ENCODE measurements at places on chromosomes 5 and 9. TPM values are rescaled to one million over a fixed set of nuclear protein-coding genes. Genes with fewer than 3 reads are reported as not detected.

DNA sequence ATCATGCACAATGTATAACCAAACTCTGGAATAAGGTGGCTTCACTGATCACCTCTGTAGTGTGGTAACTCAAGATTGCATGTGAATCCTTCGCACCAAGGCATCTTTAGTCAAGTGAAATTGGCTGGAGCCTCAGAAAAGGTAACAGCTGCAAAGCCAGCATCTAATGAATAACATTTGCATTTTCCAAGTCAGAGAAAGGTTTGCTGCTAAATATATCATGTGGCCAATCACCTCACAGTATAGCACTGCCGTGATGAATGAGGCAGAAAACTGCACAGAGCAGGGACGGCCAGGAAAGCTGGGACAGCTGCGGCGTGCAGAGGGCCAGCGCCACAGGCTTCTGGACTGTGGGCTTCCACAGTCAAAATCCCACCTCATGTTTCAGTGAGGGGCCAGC lies 18.5 kb downstream of the MRPS27 start:
- no peak for DNase-seq

OR1Q1 gene
- total RNA-seq: 9.6 TPM

DNA sequence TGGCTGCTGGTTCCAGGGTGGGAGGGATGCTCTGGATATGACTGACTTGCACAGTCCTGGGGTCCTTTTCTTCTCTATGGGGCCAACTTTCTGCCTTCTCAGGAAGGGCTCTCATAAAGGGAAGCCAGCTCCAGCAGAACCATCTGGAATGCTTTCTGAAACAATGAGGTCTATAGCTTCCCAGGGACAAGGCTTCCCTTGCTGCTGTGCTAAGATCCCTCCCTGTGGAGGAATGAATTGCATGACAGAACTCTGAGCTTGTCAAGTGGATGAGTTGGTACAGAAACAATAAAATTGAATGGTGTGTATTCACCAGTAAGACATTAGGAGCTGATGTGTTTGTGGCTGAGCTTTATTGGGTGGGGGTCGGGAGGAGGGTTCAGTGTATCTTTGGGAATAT lies 19.8 kb downstream of the CKMT2 start:
- no peak for DNase-seq

GRCh38 chr9:136204838-136205706 lies at the start of gene LHX3:
Gene LHX3, minus strand, starts transcription at chr9:136205128. Its CDS starts 116 bp downstream, at chr9:136205012.
- DNase-seq: peak; percentile 10

- DNase-seq: no peak
Observed at GRCh38 chr5:102700916-102701315, 54.2 kb upstream of the PAM start.

CDKN2B gene
- total RNA-seq: 38.5 TPM

GRCh38 chr5:127988146-127988760 lies 95.3 kb upstream of the SLC12A2 start:
- DNase-seq: peak; percentile 46

DNA sequence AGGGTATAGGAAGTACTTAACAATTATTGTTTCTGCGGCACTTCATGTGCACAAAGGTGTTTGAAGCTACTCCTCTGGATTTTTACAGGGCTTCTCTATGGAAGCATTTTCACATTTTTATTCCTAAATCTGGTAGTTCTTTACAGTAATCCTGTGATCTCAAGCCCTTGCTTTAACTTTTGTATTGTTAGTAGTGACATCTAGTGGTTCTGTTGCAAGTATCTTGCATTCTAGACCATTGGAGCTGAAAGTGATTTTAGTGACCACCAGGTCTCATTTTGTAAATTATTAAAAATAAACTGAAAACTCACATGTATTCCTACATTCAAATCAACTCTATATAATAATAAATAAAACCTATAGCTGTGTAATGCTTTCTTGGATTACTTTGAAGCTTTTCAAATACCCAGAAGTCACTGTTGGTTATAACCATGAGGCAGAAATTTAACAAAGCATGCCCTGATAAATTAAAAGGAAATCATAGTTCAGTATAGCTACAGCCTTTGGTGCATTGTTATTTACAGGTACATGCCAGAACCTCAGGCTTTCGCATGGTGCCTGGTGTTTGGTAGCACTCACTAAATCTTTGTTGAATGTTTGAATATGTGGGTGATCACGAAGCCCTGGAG lies 18.9 kb downstream of the RPS23 start:
- DNase-seq: peak; percentile 57

DNA sequence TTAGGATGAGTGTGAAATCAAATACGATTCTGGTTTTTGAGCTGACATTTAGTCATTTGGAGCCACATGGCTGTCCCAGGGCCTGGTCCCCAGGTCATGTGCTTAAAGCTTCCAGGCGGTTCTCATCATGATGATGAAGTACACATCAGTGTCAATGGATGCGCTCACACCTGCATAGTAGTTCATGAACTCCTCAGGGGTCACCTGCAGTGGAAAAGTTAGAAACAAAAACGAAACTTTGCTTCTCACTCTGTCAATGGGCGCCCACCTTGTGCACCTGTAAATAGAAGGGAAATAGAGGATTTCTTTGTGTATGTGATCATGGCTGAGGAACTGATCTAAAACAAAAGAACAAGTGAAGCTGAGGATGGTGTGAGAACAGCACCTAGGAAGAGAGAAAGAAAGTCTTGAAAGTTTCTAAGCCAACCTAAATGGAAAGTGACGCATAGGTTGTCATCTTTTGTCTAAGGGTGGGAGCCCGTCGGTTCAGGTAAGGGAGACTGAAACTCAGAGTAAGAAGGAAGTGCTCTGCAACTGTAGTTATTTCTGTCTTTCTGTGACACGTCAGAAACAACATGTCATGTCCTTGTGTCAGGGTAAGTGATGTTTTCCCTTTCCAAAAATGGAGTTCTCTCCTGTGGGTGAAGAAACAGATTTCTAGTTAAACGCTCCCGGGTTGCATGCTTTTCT lies 33.8 kb downstream of the CAPSL start:
- no peak for DNase-seq

- no peak for DNase-seq
Observed at GRCh38 chr5:55657443-55657842, 54.7 kb downstream of the SLC38A9 start.

HAVCR1 gene
- total RNA-seq: not detected

DNA sequence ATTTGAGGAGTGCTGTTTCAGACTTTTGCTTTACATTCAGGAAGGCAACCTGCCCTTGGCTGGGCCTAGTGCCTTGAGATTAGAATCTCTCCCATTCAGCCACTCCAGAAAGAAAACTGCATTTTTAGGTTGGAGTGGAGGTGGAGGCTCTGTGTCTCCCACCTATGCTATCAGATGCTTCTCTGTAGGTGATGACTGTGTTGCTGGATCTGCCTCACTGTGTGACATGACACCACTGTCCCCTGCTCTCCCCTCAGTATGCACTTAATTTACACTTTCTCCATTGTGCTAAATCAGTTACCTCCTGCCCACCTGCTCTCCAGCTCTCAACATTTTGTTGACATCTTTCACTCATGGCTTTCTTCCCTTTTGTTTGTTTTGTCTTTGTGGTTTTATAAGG lies 265.8 kb downstream of the TENT4A start:
- no peak for DNase-seq

SLCO6A1 gene
- 2.9 TPM for total RNA-seq

GRCh38 chr9:19229595-19230354 lies 718 bp upstream of the DENND4C start:
- DNase-seq: peak; percentile 84

SLC24A2 gene
- total RNA-seq: 2.6 TPM

DNA sequence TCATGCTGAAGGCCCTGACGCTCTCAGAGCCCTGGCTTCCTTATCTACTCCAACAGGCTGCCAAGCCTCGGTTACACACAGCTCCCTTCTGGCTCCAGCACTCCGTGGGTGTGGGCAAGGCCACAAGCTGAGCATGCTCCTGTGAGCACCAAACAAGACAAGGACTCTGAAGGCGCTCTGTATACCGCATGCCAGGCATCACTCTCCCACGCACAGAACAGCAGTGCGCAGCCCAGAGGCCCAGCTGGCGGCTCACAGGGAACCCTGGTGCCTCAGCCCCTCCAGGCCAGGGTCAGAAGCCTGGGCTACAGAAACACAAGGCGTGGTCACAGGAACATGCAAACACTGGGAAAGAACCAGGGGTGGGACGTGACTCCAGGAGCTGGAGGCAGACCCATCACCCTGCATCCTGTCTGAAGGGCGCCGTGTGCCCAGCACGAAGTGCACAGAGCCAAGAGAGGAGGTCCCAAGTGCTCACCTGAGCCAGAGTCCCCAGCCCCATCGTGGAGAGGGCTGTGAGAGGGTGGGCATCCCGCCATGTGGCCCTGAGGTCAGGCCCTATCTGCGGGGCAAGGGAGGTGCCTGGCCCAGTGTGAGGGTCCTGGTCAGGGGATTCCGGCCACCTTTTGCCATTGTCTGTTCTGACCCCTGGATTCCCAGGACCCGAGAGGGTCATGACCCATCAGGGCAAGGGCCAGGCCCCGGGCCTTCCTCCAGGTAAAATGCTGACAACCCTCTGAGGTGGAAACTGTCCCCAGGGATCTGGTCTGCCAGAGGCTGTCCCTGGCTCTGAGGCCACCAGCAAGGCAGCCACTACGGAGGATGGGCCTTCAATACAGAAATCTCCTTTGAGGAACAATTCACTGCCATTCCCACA lies 54.7 kb downstream of the COL23A1 start:
- DNase-seq: peak; percentile 73

- no peak for DNase-seq
Observed at GRCh38 chr9:126805554-126806262, 868 bp downstream of the ZBTB43 start.

TNFSF15 gene
- total RNA-seq: 4.3 TPM

- no peak for DNase-seq
Observed at GRCh38 chr5:115577741-115578140, 24.5 kb downstream of the TICAM2 start.

GRCh38 chr5:14417276-14417730 lies 164.3 kb upstream of the OTULINL start:
- DNase-seq: peak; percentile 64

MRPL36 gene
- 18.8 TPM for total RNA-seq

DNA sequence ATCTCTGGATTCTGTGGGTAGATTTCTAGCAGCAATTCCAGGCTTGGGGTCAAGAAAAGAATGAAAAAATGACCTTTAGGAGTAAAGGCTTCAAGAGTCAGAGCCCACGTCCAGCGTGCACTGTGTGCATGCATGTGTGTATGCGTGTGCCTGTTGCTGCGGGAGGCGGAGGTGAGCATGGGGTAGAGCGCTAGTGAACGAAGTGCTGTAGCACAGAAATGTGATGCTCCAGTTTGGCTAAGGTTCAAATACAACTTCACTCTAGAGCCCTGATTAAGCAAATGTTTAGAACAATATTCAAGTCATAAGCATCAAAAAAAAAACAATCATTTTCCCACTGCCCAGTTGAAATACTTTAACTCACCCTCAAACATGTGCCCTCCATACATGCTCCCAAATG lies 403.9 kb downstream of the ZNF608 start:
- no peak for DNase-seq

RNF38 gene
- 20.2 TPM for total RNA-seq

DNAI1 gene
- total RNA-seq: not detected

GRCh38 chr9:118362123-118362522 lies 657.9 kb downstream of the TLR4 start:
- DNase-seq: no peak

DNA sequence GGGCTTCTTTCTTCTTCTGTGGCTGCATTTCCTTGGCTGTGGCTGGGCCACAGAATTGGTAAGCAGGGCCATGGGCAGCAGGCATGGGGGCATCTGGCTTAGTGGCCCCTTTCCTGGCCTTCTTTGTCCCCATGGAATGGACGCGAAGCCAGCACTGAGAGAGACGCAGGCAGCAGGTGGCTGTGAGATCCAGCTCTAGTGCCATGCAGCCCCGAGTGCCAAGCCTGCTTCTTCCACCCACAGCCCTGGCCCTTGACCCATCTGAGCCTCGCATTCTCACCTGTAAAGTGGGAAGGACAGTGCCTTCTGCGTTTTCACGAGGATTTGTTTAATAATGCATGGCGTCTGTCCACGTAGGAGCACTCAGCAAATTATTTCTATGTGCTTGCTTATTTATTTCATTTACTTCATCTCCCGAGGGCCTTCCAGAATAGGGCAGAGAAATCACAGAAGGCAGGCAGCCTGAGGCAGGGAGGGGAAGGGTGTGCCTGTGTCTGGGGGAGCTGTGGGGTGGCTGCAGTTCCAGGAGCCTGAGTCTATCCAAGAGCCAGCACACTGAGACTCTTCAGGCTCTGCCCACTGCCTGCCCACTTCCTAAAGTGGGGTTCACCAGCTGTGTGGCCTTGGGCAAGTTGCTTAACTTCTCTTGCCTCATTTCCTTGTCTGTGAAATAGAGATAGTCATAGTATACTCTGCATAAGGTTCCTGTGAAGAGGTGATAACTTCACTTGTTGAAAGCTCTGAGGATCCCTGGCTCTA lies 55.2 kb downstream of the NTNG2 start:
- DNase-seq: no peak

- peak; percentile 43 for DNase-seq
Observed at GRCh38 chr5:143402553-143403333, 743 bp downstream of the NR3C1 start.

DIPK1B gene
- total RNA-seq: 3.1 TPM

GRCh38 chr9:73916016-73916673 lies 581.0 kb upstream of the RORB start:
- DNase-seq: no peak

SPATA31A3 gene
- 2.2 TPM for total RNA-seq

PCDHB7 gene
- total RNA-seq: 3.6 TPM

DNA sequence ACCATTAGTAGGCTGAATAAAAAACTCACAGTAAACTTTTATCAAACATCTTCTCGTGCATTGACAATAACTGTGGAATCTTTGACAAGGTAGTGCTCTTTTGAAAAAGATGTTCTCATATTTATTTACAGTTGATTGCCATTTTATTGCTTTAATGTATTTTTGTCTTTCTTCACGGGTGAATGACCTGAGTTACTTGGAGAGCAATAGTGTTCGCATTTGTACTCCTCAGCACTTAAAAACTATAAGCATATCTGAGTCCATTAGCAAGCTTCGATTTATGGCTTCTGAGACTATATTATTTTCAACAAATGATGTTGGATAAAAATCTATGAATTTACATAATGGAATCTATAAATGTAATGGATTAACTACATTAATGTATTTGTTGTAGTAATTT lies 1012.3 kb downstream of the CDH9 start:
- no peak for DNase-seq

DNA sequence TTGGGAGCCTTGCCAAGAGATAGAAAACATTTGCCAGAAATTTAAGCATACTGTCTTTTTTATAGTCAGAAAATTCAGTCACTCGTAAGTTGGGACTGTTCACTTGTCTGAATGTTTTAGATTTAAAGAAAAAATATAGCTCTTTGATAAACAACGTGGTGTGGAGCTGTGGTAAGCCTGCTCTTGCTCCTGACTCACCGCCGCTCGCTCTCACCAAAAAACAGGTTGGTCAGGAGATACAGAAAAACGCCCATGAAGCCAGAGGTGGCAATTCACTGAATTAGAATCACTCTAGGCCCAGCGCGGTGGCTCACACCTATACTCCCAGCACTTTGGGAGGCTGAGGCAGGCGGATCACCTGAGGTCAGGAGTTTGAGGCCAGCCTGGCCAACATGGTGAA lies 6.2 kb downstream of the LNPEP start:
- no peak for DNase-seq

GRCh38 chr5:73942783-73943182 lies 316.8 kb downstream of the ARHGEF28 start:
- DNase-seq: no peak

All from umbilical cord (tissue), 2 donors.